ENCODE measurements at places on chromosomes 5 and 9.

DNA sequence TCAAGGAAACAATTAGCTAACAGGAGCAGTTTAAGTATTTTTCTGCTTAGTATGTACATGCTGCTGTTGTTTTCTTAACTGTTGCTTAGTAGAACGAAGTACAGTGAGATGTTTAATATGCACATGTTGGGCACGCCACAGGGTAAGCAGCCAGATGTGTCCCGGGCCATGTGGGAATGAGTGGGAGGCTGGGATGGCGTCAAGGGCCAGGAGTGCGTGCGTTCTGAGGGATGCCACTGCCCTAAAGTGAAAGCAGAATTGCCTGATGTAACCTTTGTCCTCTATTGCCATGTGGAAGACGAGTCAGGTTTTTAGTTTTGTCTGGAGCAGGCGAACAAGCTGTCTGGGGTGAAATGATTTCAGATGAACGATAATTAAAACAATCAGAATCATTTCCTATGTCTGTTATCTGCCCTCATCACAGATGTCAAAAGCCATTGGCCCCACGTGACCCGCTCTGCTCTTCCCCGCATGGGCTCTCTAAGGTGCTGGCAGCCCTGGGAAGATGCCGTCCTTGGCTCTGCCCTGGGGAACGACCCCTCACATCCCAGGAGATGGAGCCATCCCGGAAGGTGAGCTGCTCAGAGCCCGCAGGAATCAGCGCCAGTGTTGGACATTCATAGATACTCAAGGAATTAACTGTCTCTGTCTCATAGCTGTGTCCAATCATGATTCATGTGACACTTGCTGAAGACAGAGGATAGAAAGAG is 356.6 kb upstream of the IRX4 start:
- DNase-seq = no peak

DNA sequence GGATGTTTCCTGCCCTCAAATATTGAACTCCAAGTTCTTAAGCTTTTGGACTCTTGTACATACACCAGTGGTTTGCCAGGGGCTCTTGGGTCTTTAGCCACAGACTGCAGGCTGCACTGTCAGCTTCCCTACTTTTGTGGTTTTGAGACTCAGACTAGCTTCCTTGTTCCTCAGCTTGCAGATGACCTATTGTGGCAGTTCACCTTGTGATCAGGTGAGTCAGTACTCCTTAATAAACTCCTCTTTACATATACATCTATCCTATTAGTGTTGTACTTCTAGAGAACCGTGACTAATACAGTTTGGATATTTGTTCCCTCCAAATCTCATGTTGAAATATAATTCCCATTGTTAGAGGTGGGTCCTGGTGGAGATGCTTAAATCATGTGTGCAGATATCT is 681.9 kb upstream of the ARRDC3 start:
- no peak for DNase-seq

DNA sequence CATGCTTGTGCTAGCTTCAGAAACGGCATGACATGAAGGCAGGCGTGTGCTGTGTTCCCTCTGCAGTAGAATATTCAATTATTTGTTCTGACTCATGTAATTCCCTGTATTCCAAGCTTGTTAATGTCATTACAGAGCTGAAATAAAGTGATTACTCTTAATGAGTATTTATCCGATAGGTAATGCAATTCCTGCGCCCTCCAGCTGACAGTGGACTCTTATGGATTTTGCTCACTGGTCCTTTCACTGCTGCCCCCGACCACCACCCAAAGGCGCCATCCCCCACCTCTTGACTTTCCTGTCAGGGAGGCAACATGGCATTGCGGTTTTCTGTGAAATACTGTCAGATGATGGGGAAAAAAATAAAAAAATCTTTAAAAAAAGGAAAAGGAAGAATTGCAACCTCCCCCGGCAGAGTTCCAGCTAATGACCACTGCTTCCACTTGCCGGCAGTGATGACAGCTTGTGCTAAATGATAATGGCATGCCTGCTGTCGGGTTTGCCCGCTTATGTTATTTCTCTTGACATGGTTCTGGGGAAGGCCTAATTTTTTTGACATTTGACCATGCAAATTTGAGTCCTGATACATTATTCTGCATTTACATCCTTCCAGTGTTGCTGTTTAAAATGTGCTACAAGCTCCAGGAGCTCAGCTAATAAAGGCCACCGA is 335.3 kb upstream of the ADAMTS16 start:
- DNase-seq = no peak

DNA sequence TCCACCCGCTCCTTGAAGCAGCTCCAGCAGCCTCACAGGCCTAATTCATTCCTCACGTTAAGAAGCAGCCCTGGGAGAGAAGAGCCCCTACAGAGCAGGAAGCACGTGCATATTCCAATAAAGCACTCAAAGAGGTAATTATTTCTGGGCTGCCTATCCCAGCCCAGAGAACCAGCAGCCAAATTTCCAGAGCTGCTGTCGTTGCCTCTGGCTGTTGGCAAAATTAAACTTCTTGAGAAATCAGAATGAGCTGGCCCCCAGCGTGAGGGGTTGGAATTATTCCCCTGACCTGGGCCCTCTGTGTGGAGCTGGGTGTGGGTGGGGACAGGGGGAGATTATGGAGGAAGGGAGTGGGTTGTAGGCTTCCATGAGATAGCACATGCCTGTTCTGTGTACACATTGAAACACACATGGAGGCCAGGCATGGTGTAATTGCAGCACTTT is 86.8 kb upstream of the HSPA9 start:
- DNase-seq = no peak

- no peak for DNase-seq
Measured at GRCh38 chr9:14348373-14349145, 34.6 kb upstream of the NFIB start.

- DNase-seq = no peak
Measured at GRCh38 chr5:35345222-35345621, 114.9 kb upstream of the PRLR start.

- DNase-seq = no peak
Measured at GRCh38 chr9:125932012-125932411, 184.8 kb downstream of the PBX3 start.

- DNase-seq = no peak
Measured at GRCh38 chr9:128005923-128006322, 25.1 kb upstream of the EEIG1 start.

GRCh38 chr9:75002422-75003023 is 25.6 kb downstream of the CARNMT1 start:
- DNase-seq = no peak

GRCh38 chr5:78507531-78507930 is 141.0 kb downstream of the LHFPL2 start:
- DNase-seq = no peak

- no peak for DNase-seq
Measured at GRCh38 chr5:59660737-59661136, 232.8 kb downstream of the PDE4D start.

GRCh38 chr5:74251141-74252035 is 389.1 kb downstream of the ENC1 start:
- DNase-seq = no peak

GRCh38 chr9:38129366-38129765 is 60.3 kb upstream of the SHB start:
- DNase-seq = no peak

DNA sequence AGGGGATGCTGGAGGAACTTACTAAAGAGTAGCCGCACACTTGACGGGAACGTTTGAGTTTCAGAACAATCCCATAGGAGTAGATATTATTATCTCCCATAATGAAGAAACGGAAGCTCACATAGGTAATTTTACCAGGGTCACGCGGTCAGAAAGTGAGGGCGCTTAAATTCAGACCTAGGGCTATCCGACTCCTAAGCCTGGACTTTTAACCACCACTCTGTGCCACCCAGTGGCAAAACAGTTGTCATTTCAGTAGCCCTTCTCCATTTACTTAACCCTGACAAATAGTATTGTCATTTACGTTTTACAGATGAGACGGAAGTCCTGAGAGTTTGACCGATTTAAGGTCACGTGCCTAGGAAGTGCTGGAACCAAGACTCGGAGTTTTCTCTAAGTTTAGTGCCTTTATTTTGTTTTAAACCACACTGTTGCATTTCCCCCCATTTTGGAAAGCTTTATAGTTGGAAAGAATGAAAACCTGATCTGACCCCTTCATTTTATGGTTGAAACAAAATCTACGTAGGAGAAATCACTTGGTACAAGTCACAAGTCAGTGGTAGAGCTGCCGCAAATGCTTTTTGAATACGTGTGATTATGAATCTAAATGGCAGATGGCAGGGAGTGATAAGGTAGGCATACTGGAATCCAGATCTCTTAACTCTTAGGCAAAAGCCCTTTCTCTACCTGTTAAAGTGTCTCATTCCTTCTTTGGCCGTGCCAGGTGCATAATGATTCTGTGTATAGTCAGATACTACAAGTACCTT is 650 bp downstream of the MRRF start:
- DNase-seq = peak; percentile 0

GRCh38 chr9:27183701-27184100 is 74.7 kb downstream of the TEK start:
- no peak for DNase-seq

GRCh38 chr5:63962279-63962678 is at the start of gene HTR1A:
Gene HTR1A, minus strand, starts transcription at chr5:63962445. Its CDS starts 726 bp downstream, at chr5:63961719.
- no peak for DNase-seq

DNA sequence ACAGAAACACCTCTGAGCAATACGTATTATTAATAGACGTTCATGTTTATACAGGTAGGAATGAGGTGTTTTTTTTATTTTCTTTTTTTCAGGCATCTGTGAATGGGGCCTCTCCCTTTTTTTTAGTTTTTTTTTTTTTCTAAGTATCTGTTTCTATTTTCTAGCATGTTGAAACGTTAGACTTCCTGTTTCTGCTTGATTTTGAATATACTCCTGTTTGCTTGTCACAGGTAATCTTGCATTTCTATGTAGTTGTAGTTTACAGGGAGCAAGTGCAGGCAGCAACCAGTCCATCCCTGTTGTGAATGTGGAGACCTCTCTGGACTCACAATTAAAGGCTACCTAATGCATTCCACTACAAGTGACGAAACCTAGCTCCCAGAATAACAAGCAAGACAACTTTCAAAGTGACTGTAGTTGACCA is 22.8 kb upstream of the TNFAIP8 start:
- DNase-seq = no peak

DNA sequence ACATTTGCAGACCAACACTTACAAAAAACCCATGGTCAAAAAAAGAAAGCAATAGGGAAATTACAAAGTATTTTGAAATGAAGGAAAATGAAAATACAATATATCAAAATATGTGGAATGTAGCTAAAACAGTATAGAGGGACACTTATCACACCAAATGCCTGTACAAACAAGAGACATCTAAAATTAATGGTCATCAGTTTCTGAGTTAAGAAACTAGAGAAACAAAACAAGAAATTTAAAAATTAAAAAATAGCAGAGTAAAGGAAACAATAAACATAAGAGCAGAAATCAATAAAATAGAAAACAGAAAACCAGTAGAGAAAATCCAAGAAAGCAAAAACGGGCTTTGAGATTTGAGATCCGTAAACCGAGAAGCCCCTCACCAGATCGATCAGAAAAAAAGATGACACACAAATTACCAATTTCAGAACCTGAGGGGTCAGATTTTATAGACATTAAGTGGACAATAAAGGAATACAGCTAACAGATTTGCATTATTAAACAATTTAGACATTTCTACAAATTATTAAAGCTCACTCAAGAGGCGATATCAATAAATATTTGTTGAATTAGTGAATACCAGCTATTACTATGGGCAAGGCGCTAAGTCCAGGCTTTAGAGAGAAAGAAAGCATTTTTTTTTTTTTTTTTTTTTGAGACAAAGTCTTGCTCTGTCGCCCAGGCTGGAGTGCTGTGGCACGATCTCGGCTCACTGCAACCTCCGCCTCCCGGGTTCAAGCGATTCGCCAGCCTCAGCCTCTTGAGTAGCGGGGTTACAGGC is 1.0 kb upstream of the TENT2 start:
- DNase-seq = no peak

- DNase-seq = no peak
Measured at GRCh38 chr5:171675511-171675910, 110.1 kb upstream of the SMIM23 start.

Data from activated T-helper 1 cell treated with anti-CD3 and anti-CD28 coated beads, Interleukin-2, amount 50 U/mL, for 16 hours (primary cell).